ENCODE measurements at places on chromosomes 5 and 9.
A peak's percentile ranks its signal among the peaks of the same experiment; 100 is the strongest.

DNA sequence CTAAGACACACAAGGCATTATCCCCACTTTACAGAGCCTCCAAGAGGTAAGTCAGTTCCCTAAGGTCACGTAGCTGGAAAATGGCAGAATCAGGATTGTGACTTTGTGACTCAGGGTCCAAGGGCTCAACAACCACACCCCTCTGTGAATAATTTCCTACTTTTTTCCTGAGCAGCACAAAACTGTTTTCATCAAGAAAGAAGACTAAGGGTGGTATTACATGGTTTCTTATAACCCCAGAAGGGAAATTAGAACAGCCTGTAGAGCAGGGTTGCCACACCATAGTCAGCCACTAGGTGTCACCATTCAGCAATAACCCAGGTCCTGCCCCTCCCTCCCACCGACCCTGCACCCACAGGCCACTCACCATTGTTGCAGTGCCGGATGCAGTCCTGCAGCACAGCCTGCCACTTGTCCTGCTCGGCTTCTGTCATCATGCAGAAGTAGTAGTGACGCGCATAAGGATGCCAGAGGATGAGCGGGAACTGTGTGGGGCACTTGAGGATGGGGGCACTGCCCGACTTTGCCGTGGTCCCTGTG is 72.1 kb downstream of the LRSAM1 start:
- peak; percentile 32 for DNase-seq

GRCh38 chr9:36874261-36874660 is 159.8 kb downstream of the PAX5 start:
- no peak for DNase-seq

DNA sequence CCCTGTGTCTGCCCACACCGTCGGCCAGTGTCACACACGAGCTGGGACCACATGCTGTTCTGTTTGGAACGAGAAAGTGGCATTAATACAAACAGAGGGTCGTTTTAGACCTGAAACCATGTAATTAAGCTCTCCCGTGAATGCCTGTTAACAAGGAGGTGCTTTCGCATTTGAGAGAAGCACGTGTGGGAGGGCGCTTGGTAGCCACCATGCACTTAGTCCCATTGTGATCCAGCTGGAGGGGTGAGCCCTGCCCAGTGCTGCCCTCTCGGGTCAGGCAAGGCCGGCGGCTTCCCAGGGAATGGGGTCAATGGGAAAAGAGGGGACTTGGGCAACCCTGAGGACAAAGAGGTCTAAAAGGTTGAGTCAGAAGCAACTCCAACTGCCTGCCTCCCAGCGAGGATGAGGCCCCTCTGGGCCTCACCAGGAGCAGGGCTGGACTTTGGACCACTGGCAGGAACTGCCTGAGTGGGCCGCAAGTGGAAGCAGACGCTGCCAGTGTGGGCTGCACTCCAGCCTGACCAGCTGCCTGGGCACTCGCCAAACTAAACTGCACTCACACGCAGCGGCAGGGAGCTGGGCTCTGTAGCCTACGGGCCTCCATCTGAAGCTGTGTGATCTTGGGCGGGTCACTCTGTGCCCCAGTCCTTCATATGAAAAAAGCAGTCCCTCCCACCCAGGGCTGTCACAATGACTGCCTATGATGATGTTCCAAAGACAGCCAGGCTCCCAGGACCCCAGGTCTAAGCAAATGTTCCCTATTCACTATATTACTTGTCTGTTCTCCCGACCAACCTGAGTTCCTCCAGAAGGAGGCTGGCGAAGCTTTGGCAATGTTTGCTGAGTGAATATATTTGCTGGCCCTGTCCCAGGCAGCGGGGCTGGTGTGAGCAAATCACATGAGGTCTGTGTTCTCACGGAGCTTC is 195.7 kb downstream of the CDK5RAP2 start:
- no peak for DNase-seq

- DNase-seq: peak; percentile 52
These were observed 18.3 kb upstream of the CKMT2 start for GRCh38 chr5:81214848-81215247.
